ELF-1 (cell line): ENCODE measurements at places on chromosomes 3 and 15.
A peak's percentile ranks its signal among the peaks of the same experiment; 100 is the strongest.

DNA sequence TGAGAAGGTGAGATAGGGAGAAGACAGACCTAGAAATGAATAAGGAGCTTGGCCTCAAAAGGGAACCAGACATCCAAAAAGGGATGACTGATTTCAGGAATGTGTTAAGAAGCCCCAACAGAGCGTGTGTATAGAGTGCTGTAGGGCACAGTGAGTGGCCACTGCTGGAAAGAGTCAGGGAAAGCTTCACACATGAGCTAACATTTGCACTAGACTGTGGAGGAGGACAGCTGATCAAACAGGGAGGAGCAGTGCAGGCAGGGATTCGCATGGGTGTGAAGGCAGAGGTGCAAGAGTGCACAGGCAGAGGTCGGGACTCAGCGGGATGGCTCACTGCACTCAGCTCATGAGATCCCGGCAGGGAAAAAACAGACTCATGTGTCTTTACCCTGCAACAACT is 61.8 kb downstream of the NPTN start:
- DNase-seq, result no peak

GRCh38 chr3:4552811-4553210 is 59.7 kb downstream of the ITPR1 start:
- no peak for DNase-seq

DNA sequence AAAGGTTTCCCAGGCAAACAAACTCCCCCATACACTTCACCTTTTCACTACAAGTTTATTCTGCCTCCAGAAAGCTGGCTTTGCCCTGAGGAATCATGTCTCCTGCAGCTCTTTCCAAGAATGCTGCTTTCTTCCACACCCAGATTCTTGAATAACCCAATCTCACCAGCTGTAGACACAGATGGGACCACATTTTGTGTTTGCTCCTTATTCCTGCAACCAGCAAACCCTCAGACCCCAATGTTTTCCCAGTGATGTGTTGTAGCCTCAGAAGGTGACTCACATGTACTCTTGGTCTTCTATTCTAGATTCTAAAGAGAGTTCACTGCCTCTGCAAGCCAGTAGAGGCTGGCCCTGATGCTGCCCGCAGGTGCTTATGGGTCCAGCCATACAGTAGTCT is 23.6 kb upstream of the TRIM59 start:
- DNase-seq, result no peak

GRCh38 chr3:40191850-40192448 is 117.6 kb upstream of the EIF1B start:
- DNase-seq, result peak; percentile 67

DNA sequence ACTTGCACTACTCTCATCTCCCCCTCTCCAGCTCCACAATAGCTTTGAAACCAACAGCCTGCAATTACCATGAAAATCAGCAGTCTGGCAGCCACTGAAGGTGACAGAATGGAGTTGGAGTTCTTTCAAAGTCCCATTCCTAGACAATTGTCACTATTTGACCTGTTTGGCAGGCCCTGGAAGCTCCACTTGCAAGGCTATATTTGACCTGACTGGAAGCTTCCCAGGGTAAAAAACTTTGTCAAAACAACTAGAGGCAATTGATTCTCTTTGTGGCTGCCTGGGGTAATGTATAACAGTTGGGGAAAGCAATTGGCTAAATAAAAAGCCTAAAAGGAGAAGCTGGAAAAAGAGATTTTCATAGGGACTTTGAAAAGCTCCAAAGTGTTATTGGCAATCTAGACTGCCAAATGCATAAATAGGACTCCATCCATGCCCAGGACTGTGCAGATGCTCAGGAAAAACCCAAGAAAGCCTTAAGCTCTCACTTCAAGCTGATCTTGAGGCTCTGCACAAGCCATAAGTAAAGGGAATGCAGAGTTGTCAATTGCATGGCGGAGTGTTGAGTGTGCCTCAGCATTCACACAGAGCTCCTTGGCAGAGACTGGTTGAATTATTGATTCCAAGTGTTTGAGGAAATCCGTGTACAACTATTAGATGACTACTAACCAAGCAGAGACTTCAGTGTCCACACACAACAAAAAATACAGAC is 18.3 kb downstream of the GREM1 start:
- DNase-seq, result no peak

GRCh38 chr3:25548836-25549235 is 115.9 kb downstream of the TOP2B start:
- no peak for DNase-seq
